ENCODE measurements at places on chromosomes 16 and 17.

GRCh38 chr17:7486181-7486580 is 2.0 kb downstream of the POLR2A start:
- no peak for DNase-seq

DNA sequence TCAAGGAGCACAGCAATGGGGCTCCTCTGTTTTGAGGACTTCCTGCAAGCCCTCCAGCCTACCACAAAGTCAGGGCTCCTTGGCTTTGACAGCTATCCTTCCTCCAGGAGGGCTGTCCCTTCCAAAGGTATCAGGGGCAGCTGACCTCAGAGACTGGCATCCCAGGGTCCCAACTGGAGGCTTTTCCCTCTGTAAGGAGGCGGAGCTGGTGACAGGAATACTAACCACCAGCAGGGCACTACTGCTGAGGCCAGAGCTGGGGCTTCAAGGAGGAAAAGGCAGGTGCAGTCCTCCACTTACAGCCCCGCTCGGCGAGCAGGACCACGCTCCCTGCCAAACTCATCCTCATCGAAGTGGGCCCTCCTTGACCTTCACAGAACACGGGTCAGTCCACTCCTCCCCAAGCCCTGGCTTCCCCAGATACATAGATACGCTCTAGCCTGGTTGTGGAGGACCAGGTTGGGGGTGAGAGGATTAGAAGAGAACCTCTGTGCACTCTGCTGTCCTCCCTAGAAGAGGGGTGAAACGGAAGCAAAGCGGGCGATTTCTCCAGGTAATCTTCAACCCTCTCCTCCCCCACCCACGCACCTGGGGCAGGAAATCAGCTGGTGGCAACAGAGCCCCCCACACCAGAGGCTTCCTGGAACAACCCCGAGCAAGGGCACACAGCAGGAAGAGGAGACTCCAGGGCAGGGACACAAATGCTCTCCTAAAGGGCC is 20.5 kb downstream of the ST3GAL2 start:
- DNase-seq, result no peak

- no peak for DNase-seq
These were observed 4.2 kb upstream of the ALOX15 start for GRCh38 chr17:4645642-4646041.

GRCh38 chr16:85078226-85078625 is 34.0 kb downstream of the CIBAR2 start:
- no peak for DNase-seq

DNA sequence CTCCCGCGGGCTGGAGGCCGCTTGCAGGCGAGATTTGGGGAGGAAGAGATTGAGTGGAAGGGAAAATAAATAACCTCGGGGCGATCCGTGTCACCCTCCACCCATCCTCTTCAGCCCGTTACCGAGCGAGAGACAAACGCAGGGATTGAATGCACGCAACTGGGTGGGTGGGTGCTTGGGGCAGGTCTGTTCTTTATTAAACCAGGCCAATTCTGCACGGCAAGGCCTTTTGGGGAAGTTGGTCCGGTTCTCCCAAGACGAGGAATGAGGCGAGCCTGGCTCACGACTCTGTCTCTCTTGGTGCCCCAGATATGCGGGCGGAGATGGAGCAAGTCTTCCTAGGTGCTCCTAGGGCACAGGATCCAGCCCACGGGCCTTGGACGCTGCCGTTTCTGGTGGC is 396 bp upstream of the HOXB7 start:
- no peak for DNase-seq

All from DMS79 (cell line).